ENCODE measurements at places on chromosomes 12 and 14.

DNA sequence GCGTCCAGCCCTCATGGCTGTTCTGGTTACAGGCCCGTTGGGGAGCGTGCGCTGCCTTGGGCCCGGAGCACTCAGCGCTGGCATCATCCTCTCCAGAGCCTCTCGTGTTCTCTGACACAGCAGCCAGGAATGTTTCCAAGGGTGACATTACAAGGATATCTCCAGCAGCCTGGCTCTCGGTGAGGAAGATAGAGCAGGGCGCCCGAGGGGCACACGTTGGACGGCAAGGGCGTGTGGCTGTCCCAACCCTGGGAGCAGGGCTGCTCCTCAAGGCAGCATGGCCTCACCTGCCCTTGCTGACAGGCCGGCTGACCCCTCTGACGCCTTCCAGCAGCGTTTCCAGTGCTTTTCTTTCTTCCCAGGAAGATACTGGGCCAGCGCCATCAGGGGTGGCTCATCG is 14.4 kb downstream of the LRCOL1 start:
- no peak for DNase-seq

GRCh38 chr14:100076133-100076532 is 10.9 kb downstream of the EVL start:
- DNase-seq = no peak

- DNase-seq = no peak
These were observed 47.7 kb downstream of the GNG2 start for GRCh38 chr14:51908086-51908485.

GRCh38 chr12:103909811-103910210 is 20.4 kb upstream of the HSP90B1 start:
- no peak for DNase-seq

DNA sequence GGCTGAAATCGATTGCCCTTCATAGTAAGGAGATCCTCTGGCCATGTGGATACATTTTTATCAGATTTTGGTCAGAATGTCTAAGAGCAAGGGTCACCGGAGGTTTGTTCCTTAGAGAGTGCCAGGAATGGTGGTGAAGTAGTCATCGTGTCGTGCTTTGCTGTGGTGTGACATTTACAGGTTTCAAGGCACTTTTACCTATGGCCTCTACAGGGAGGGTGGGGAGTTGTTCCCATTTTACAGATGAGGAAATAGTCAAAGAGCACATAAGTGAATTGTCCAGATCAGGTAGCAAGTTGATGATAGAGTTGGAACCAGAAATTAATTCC is 57.2 kb downstream of the WDR20 start:
- DNase-seq = no peak

- no peak for DNase-seq
These were observed 3.8 kb upstream of the ACTR10 start for GRCh38 chr14:58196198-58196597.

DNA sequence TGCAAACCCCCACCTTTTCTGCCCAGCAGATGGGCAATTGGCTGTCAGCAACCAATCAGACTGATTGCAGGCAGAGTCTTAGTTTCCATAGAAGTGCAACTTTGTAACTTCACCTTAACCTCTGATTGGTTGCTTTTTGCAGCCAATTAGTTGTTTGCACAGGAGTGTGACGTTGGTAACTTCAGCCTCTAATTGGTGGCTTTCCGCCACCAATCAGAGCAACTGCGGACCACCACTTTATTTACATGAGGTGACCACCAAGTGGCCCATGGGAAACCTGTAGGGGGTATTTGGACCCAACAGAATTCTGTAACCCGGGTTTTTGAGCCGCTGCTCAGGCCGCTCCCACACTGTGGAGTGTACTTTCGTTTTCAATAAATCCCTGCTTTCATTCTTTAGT is 32.3 kb downstream of the CDKN1B start:
- DNase-seq = no peak

GRCh38 chr12:6363330-6364043 is 11.9 kb downstream of the SCNN1A start:
- peak; percentile 52 for DNase-seq

DNA sequence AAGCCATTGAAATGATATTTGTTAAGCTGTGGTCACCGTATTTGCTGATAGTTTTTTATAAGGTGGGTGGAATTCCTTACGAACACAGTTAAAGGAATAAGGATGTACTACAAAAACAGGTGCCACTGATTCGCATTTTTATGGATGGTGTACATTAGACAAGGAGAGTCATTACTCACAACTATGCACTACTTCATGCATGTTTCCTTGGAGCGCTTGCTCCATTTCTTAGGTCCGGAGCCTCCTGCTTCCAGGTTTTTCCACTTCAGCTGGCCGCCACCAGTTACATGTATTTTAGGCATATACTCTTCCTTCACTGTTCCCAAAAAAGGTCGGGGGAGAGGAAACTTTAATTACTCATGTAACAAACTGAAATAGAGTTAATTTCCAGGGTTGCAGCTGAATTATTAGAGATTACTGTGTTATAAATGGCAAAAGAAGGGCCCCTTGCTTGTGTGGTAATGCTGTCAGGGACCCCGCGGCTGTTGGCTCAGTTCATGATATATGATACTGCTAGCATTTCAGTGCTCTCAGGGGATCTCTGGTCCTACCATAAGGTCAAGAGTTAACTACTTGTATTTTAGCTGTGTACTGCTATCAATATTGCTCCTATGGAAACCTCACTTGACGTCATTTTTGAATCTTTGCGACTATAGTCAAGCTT is 454.7 kb downstream of the NPAS3 start:
- no peak for DNase-seq

GRCh38 chr14:65062096-65063075 is 39.9 kb downstream of the MAX start:
- DNase-seq = no peak

DNA sequence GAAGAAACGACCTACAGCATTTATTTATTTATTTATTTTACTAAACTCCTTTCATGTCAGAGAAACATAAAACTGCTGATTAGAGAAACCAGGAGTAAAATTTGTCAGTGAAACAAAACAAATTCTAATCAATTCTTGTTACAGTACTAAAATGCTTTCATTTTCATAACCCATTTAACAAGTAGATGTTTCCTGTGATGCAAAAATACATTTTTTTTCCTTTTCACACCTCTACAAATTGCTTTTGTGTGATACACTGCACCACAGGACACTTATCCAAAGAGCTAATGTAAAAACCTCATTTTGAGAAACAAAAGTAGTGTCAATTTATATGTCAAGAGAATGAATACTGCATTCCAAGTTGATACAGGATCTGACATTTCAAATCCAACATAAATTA is 155.1 kb downstream of the SYT1 start:
- DNase-seq = no peak

- DNase-seq = no peak
These were observed 342.2 kb upstream of the SFSWAP start for GRCh38 chr12:131368668-131369071.

GRCh38 chr14:62706217-62706616 is 339.0 kb downstream of the KCNH5 start:
- no peak for DNase-seq

DNA sequence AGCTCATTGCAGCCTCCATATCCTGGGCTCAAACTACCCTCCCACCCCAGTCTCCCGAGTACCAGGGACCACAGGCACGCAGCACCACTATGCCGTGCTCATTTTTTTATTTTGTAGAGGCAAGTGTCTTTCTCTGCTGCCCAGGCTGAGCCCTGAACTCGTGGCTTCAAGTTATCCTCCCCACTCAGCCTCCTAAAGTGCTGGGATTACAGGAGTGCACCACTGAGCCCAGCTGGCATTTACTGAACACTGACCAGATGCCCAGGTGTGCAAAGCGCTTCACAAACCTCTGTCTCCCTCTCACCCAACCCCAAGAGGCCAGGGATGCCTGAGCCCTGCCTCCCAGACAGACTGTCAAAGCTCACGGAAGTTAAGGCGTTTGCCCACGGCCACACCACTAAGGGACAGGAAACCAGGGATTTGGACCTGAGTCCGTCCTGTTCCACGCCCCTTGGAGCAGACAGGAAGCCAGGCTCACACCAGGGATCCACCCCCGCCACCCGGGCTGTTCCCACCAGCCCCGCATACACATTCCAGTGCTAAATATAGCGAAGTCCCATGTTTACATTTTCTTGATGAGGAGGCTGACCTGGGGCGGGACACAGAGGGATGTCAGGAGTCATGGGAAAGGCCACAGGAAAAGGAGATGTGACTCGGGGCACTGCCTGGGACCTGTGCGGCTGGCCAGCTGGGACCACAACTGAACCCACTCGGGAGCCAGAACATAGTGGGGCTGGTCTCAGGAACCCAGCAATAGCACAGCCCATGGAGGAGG is 51.2 kb downstream of the TESC start:
- no peak for DNase-seq

- DNase-seq = no peak
These were observed 8.4 kb downstream of the PITPNM2 start for GRCh38 chr12:123142518-123142840.

DNA sequence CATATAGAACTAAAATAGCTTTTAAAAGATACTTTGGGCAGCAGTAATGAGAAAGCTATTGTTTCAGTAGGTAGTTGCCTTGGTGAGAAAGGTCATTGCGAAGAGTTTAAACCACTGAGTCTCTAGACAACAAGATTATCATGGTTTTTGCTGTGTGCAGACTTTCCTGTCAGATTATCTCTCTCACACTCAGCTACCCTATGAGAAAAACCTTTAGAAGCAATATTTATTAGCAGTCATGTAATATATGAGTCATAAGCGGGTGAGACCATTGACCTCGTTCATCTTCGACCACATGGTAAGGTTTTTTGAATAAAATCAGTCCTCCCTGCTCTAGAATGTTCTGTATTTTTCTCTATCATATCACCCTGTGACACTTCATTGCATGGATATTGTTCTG is 59.9 kb downstream of the GPR65 start:
- DNase-seq = no peak

- DNase-seq = no peak
These were observed 196.2 kb downstream of the ZFP36L1 start for GRCh38 chr14:68596701-68597100.

- DNase-seq = no peak
These were observed 185.1 kb downstream of the ANO6 start for GRCh38 chr12:45400991-45401390.

- DNase-seq = no peak
These were observed 39.7 kb downstream of the PSMA6 start for GRCh38 chr14:35331605-35332516.

GRCh38 chr14:93073358-93073707 is 42.4 kb downstream of the ITPK1 start:
- DNase-seq = no peak

DNA sequence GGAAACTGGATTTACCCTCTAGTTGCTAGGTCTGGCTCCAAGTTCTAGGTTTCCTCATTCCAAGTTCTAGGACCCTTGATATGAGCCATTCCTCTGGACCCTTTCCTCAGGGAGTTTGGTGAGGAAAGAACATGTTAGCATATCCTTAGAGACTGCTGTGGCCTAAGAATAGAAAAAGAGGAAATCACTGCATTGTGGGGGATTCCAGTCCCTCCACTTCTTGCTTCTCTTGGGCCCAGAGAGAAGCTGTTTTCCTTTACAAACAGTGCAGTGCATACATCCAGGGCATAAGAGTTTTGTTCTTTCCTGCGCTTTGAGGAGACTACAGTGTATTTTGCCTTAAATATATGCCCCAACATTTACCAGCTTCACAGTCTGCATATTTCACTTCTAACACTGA is 59.0 kb downstream of the LLPH start:
- DNase-seq = no peak

DNA sequence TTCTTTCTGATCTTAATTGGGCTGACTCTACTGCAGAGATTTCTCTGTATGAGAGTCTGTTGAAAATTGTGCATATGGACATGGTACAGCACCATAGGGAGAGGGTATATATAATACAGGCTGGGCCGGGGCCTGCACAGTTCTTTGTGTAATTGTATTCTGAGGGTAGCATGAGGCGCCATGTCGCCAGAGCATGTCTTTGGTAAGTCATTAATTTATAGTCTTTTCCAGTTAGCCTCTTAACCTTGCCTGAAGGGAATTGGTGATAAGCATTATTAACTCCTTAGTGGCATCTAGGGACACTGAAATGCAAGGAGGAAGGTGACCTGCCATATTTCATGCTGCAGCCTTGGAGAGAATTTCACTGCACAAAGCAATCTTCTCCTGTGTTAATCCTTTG is 569.9 kb downstream of the TMTC2 start:
- DNase-seq = no peak

- DNase-seq = no peak
These were observed 76.8 kb upstream of the PLEKHA5 start for GRCh38 chr12:19052689-19053088.

DNA sequence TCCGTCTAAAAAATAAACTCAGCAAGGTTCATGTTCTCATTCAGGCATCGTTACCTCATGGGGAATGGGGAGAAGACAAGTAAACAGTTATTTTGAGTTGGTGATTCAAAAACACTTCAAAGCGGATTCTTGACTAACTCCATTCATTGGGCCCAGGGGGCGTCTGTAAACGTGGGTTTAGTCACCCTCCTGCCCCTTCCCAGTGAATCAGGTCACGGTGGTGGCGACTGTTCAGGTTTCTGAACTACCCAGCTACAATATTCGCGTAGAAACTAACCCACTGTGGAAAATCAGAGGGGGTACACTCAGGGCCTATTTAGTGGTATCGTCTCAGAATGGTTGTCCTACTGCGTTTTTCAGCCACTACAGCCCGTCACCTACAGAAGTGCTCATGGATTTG is 15.2 kb downstream of the OR6S1 start:
- no peak for DNase-seq

DNA sequence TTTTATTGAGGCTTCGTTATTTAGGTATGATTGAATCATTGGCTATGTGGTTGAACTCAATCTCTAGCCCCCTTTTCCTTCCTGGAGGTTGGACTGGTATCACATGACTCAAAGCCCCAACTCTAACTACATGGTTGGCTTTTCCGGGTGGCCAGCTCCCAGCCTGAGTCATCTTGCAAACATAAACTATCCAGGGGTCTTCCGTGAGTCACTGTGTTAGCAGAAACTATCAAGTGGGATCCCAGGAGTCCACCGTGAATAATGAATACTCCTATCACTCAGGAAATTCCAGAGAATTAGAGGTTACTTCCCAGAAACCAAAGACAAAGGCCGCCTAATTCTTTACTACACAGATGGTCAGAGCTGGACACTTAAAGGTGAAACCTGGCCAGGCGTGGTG is 19.7 kb upstream of the PLEKHD1 start:
- DNase-seq = no peak

DNA sequence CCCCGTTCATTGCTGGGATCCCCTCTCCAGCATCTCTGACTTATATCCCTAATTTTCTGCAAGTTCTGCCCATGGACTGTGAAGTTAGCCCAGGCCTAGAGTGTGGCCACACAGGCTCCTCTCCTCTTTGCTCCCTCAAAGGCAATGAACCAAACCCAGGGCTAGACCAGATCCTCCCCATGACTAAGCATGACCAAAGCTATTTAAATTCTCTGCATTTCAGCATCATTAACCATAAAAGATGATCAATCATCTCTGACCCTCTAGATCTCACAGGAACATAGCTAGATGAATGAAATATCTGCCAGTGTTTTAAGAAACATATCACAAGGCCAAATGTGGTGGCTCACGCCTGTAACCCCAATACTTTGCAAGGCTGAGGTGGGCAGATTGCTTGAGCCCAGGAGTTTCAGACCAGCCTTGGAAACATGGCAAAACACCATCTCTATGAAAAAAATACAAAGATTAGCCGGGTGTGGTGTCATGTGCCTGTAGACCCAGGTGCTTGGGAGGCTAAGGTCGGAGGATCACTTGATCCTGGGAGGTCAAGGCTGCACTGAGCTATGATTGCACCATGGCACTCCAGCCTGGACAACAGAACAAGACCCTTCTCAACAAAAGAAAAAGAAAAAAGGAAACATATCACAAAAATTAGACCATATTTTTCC is 2.2 kb upstream of the KRT3 start:
- DNase-seq = no peak

Data from stimulated activated CD4-positive, alpha-beta T cell treated with anti-CD3 and anti-CD28 coated beads, TNF-alpha, amount 100 ng/mL, for 4 hours (primary cell).